Natural killer cell treated with Interleukin-12 subunit alpha and Interleukin-12 subunit beta and Interleukin-15 and Interleukin-18, amount 100 ng/mL, for 72 hours (primary cell): ENCODE measurements at places on chromosomes 16 and 17. TPM values are rescaled to one million over a fixed set of nuclear protein-coding genes. Genes with fewer than 3 reads are reported as not detected.

DNA sequence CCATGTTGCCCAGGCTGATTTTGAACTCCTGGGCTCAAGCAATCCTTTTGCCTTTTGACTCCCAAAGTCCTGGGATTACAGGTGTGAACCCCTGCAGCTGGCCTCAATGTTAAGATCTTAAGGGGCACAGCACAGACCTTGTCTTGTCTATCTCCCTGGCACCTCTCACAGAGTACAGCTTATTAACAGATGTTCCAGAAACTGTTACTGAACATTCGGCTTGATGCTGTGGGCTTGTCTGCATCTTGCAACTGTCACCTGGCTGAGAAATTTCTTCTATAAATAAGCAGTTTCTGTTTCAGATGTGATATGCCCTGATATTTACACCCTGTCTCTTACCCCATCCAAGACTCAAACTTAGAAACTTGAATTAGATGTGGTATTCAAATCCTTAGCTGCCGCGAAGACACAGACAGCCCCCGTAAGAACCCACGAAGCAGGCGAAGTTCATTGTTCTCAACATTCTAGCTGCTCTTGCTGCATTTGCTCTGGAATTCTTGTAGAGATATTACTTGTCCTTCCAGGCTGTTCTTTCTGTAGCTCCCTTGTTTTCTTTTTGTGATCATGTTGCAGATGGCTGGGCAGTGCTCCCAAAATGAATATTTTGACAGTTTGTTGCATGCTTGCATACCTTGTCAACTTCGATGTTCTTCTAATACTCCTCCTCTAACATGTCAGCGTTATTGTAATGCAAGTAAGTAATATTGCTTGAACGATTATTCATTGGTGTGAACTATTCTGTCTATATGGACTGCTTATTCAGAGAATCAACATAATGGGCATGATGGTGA is at the start of gene TNFRSF17:
Gene TNFRSF17, plus strand, starts transcription at position 450 of the 791 bp plus-strand sequence. Its CDS starts 115 bp downstream, at position 565.
- DNase-seq: no peak

DNA sequence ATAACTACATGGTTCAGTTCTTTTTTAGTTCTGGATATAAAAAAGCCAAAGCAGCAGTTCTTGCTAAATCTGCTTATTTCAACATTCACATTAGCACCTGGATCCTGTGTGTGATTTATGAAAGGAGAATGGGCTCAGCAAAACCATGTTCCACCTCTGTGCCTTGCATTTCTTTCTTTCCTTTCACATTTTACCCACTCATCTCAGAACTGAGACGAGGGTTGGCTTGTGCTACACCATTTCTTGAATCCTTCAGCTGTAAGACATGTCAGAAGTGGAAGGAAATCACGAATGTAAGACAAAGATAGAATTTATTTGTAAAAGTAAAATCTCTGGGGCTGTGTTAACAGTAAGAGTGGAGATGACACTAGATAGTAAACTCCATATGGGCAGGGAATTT is 1.2 kb upstream of the UTP6 start:
- no peak for DNase-seq

DNA sequence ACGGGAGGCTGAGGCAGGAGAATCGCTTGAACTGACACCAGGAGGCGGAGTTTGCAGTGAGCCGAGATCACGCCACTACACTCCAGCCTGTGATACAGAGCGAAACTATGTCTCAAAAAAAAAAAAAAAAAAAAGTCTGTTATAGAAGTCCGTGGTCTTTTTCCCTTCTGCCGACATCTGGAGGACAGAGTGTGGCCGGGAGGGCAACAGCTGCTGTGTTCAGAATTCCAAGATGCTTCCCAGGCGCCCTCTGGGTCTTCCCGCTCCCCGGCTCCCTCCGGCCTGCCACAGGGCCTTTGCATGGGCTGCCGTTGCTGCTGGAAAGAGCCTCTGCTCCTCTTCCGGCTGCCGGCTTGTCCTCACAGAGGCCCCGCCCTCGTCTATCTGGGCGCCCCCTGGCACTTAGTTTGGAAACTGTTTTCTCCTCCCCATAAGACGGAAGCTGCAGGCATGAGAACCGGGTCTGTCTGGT is 2.4 kb upstream of the CACNA1H start:
- no peak for DNase-seq

HIGD1B gene
- not detected for total RNA-seq

- no peak for DNase-seq
Observed at GRCh38 chr16:9870962-9871361, 311.3 kb downstream of the GRIN2A start.

- DNase-seq: no peak
Observed at GRCh38 chr17:1467898-1468492, 12.0 kb upstream of the CRK start.

- DNase-seq: no peak
Observed at GRCh38 chr16:10808850-10809249, 9.7 kb downstream of the TVP23A start.

PYY gene
- total RNA-seq: not detected

CCL4 gene
- total RNA-seq: 379 TPM

DNA sequence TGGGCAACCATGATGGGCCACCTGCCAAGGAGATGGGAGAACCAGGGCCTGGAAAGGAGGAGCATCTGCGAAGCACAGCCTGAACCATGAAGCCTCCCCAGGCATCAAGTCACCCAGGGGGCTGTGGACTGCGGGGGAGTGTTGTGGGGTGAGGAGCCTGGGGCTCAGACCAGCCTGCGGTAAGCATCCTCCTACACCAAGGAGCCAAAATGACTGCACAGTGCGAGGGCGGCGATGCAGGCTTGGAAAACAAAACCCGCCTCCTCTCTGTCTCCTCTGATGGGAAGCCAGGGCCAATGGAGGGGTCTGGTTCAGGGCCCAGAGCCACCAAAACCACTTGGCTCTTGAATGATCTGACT is 18.1 kb upstream of the MAF start:
- no peak for DNase-seq

- no peak for DNase-seq
Observed at GRCh38 chr17:80637048-80637781, 92.6 kb downstream of the RPTOR start.

- DNase-seq: no peak
Observed at GRCh38 chr16:7344830-7345780, 12.5 kb downstream of the RBFOX1 start.

- DNase-seq: peak; percentile 28
Observed at GRCh38 chr17:45413498-45413923, 19.2 kb downstream of the ARHGAP27 start.

GRCh38 chr17:72184805-72185204 is 64.0 kb downstream of the SOX9 start:
- no peak for DNase-seq

DNA sequence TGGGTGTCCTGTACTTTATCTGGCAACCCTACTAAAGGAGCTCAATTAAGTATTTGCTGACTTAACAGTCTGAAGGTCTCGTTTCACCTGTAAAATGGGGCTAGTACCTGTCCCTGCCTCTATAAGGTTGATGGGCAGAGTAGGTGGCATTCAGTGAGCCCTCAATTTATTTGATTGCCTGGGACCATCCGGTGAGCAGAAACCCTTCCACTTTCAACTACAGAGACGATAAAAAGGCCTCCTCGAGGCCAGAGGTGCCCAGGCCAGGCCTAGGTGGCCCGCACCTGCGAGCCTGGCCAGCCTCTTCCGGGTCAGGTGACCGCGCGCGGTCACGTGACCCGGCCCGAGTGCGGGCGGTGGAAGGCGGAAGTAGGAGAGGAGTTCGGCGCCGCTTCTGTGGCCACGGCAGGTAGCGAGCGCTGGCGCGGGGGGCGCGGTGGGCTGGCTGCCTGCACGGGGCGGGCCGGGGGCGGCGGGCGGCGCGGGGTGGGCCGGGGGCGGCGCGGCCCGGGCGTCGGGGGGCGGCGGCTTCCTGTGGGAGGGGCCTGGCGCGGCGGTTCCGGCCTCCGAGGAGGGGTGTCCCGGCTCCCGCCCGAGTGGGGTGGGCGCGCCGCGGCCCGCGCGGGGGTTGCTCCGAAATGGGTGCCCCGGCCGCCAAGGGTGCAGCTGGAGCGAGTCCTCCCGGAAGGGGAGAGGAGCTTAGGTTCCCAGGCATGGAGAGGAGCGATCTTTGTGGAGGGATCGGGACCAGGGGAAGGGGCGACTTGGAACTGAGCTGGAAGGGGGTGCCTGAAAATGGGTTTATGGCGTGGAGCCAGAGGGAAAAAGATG is at the start of gene WWP2:
Gene WWP2, plus strand, starts transcription at position 350 of the 831 bp plus-strand sequence. CDS start 24,679 bp downstream, outside the sequence.
- DNase-seq: peak; percentile 79

KIF19 gene
- total RNA-seq: 0.29 TPM

WNT3 gene
- 0.20 TPM for total RNA-seq

GRCh38 chr16:2296661-2297505 is 29.0 kb upstream of the RNPS1 start:
- no peak for DNase-seq

POLDIP2 gene
- total RNA-seq: 122 TPM

GRCh38 chr17:52149626-52150025 is 8.9 kb downstream of the CA10 start:
- no peak for DNase-seq

GRCh38 chr17:61227866-61228265 is 171.8 kb upstream of the TBX2 start:
- no peak for DNase-seq

NPIPA7 gene
- 1.7 TPM for total RNA-seq

DNA sequence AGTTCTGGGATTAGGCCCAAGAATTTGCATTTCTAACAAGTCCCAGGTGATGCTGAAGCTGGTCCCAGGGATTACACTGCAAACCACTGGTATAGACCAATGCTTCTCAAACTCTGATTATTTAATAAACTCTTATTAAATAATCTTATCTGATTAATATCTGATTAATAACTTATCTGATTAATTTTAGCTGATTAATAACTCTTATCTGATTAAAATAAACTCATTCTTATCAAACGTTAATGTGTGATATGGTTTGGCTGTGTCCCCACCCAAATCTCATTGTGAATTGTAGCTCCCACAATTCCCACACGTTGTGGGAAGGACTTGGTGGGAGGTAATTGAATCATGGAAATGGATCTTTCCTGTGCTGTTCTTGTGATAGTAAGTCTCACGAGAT is 78.6 kb upstream of the TANC2 start:
- no peak for DNase-seq

PIRT gene
- total RNA-seq: not detected

KRTAP4-4 gene
- not detected for total RNA-seq

DNA sequence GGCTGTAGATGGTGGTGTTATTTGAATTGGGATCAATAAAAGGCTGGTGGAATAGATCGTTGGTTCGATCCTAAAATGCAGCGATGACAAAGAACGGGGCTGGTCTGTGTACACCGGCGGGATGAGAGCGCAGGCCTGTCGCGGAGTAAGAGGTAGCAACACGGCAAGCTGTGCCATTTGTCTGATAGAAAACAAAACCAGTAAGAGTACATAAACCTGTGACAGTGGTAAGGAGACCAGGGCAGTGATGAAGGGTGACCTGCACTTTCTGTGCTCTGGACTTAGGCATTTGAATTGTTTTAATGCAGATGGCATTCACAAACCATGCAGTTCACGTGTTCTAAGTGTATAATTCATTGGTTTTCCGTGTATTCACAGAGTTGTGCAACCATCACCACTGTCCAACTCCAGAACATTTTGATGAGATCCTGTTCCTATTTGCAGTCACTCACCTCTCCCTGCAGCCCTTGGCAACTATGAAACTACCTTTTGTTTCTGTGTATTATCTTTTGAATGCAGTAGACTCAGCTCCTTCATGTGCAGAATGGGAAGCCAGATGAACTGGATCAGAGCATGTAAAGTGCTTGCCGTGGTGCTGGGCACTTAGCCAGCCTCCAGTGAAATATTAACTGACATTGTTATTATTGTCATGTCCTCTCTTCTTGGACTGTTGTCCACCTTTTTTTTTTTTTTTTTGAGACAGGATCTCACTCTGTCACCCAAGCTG is 286.1 kb downstream of the SNX29 start:
- no peak for DNase-seq

DNA sequence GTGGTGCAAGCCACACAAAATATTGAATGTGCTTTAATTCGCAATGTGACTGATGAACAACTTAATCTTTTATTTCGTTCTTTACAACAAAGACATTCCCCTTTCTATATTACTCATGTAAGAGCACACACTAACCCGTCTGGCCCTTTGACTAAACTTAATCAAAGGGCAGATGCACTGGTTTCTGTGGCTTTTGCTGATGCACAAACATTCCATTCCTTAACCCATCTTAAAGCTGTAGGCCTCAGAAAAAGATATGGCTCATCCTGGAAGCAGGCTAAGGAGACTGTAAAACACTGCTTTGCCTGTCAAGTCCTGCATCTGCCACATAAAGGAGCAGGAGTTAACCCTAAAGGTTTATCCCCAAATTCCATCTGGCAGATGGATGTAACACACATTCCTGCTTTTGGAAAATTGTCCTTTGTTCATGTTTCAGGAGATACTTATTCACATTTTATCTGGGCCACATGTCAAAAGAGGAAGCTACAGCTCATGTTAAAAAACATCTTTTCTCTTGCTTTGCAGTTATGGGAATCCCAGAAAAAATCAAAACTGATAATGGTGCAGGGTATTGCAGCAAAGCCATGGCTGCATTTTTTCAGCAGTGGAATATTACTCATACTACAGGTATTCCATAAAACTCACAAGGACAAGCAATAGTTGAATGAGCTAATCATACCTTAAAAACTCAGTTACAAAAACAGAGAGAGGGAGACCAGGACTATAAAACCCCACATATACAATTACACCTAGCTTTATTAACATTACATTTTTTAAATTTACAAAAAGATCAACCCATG is 137.2 kb downstream of the AHSP start:
- no peak for DNase-seq

DNA sequence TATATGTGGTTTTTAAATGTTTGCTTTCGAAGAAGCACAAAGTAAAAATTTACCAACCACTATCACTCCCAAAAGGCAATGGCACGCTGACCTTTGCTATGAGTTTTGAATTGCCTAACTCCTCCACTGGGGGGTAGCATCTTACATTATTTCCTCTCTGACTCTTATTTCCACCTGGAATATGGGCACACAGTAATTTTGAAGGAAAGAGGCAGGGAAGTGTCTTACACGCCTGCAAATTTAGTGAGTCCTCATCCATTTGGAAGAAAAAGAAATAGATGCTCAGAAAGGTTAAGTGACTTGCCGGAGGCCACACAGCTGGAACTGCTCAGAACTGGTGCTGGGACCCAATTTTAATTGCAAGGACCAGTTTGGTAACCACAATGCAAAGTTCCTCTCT is 29.9 kb upstream of the IRX6 start:
- DNase-seq: no peak

- no peak for DNase-seq
Observed at GRCh38 chr17:6752068-6752909, 3.6 kb upstream of the XAF1 start.

DNA sequence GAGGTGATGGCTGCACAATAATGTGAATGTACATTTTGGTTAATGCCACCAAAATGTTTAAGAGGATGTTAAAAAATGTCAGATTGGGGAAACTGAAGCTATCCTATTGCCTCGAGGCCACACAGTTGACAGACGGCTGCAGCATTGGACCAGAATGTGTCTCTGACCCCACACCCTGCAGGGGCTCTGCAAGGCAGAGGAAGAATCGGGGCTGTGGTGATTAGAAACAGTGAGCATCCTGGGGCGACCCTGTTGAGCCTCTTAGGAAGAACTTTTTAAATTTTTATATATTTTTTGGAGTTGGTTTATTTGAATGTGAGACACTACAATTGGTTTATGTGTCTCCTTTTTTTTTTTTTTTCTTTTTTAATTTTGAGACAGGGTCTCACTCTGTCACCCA is 15.0 kb upstream of the ADORA2B start:
- DNase-seq: no peak

GRCh38 chr16:12017558-12017957 is 41.0 kb downstream of the SNX29 start:
- DNase-seq: no peak

- DNase-seq: no peak
Observed at GRCh38 chr16:83581082-83581481, 226.7 kb upstream of the HSBP1 start.
